ENCODE measurements at places on chromosomes 2 and 18.

DNA sequence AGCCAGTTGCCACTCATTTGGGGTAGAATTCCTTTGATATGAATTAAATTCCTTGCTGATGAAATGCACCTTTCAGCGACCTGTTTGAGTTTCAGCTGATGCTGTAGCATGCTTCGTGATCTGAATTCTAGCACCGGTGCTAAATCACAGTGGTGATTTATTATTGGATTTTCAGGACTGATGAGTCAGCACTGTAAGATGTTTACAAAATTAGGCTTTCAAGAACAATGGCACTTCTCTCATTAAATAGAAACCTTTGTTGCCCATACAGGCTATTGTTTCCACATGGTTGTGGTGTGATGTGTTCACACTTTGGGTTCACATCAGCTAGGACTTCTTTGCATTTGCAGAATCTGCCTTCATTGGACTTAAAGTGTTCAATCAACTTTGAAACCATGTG, 687.7 kb downstream of the ARHGAP15 start:
- no peak for DNase-seq

DNA sequence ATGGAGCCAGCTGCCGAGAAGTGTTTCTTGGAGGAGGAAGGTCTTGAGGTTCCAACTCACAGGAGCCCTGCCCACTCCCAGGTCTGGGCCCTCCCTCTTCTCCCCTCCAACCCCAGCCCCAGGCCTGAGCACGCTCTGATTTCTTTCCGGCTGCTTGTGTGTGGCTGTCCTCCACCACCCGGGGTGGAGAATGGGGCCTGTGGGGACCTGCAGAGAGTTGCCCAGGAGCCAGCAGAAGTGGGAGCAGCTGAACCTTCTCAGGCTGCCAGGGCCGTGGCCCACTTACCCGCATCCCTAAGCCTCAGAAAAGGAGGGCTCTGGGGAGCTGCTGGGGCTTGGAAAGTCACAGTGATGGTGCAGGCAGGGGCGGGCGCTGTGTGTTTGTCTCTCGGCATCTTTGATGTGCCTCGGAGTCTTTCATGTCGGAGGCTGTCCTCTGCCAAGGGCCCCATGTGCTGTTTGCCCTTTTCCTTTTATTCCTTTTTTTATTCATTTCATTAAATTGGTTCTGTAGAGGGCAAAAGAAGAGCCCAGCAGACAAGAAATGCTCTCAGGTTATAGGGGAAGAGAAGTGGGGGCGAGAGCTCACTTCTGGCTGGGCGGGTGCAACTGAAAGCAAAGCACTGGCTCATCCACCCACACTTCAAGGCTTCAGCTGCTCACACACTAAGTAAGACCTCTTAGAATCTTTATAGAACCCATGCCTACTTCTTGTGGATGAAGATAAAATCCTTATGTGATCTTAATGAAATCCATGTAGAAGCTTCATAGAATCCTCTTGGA, 52.5 kb downstream of the SDC1 start:
- no peak for DNase-seq

- peak; percentile 17 for DNase-seq
Observed at GRCh38 chr2:73070643-73071359, 711 bp downstream of the SFXN5 start.

- DNase-seq, result no peak
Observed at GRCh38 chr2:226983895-226984749, 148.3 kb downstream of the RHBDD1 start.

DNA sequence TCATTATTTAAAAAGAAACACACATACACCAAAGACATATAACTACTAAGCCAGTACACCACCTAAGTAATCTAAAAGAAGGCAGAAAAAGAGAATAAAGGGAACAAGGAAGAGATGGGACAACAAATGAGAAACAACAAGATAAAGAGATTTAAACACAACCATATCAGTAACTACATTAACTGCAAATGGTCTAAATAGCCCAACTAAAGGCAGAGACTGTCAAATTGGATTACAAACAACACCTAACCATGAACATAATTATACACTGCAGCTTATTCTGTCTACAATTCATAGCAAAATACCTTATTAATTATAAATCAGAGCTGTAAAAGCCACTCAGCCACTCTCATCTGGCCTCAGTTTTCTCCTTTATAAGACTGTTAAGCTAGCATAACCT, 15.0 kb downstream of the PPP4R1 start:
- DNase-seq, result no peak

DNA sequence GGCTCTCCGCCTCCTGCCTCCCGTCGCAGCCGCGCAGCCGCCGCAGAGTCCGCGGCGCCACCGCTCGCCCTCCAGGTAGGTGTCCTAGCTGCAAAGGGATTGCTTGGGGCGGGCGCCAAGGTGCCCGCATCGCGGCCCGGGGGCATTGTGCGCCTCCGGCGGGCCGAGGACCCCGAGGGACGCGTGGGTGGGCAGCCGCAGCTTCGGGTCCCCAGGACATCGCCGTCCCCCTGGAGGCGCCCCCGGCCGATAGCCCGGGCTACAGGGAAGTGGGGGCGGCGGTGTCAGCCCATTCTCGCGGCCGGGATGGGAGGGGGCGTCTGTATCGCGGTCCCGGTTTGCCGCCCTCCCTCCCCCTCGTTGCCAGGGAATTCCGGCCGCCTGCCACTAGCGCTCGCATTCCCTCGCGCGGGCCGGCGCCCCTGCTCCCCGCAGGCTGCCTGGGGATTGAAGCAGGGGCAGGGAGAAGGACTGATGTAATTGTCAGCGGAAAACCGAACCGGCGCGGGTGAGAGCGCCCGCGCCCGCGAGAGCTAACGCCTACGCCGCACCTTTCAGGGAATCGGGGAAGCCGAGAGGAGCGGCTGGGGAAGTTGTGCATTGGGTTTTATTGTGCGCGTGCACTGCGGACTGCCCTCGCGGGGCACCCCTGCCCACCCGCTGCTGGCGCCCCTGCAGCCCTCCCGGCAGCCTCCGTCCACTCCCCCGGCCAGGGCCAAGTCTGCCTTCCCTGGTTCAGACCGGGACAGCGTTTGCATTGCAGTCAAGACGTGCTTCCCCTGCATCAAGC, 483 bp downstream of the OSBPL6 start:
- DNase-seq, result no peak

DNA sequence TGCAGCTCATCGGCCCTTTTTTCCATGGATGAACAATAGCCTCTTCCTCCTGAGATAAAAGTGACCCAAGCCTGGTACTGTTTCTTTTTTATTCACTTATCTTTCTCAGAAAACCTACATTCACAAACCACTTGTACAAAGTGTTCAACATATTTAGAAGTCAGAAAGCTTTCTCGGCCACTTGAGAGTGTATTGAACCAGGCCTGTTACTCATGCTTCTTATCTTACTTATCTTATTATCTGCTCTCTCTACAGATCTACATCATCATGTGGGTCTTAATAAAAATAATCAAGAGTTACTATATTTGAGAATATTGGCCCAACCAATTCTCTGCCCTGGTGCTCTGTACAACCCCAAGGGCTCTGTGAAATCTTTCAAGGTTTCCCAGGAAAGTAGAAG, 242.1 kb downstream of the MREG start:
- DNase-seq, result no peak

DNA sequence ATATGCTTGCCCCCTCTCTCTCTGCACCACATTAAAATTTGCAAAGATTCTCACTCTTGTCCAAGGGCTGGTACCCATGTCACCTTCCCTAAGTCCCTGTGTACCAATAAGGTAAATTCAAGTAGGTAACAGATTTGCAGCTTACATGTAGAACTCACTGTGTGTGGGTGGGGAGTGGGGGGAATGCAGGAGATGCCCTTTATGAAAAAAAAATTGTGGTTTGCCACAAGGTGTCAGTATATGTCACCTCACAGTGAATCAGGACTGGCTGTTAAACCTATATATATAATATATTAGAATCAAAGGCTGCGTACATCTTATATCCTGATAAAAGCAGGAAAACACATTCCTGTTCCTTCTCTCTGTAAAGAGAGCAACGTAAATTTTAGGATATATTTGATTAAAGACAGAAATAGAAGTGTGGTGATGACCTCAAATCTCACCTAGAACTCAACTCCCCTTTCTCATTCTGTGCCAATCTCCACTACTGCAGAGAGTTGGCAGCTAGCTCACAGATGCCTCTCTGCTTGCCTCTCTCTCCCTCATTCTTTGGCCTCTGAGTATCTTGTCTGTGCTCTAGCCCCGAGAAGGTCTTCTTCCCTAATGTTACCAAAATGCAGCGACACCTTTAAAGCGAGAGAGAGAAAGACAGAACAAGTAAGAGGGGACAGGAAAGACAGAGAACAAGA, 536 bp downstream of the XDH start:
- no peak for DNase-seq

- no peak for DNase-seq
Observed at GRCh38 chr2:150135223-150135883, 352.1 kb downstream of the RND3 start.

GRCh38 chr18:907885-908757, 3.5 kb downstream of the ADCYAP1 start:
- no peak for DNase-seq

DNA sequence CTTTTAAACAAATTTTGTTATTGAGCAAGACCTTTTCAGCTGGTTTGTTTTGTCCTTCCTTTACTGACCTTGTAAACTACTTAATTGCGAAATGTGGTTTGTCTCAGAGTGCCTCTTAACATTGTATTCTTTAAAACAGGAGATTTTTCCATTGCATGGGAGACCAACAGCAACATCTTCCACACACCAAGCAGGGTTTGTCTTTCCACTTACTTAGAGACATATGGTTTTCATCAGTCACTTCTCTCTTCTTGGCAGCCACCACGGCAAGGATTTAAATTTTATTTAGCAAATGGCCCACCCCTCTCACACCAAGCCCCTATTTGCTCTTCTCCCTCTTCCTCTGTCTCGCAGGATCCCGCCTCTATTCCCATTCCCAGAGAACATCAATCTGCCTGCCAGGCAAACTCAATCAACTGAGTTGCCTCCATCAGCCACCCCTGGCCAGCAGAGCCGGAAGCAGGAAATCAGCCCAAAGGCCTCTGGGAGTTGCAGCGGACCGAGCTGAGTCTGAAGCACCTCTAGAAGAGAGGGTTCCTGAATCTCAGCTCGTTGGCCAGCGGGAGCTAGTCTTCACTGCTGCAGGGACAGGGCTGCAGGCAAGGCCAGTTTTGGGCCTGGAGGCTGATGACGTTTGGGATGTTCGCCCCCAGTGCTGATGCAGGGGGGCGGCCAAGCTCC, 11.3 kb upstream of the CIB4 start:
- no peak for DNase-seq

DNA sequence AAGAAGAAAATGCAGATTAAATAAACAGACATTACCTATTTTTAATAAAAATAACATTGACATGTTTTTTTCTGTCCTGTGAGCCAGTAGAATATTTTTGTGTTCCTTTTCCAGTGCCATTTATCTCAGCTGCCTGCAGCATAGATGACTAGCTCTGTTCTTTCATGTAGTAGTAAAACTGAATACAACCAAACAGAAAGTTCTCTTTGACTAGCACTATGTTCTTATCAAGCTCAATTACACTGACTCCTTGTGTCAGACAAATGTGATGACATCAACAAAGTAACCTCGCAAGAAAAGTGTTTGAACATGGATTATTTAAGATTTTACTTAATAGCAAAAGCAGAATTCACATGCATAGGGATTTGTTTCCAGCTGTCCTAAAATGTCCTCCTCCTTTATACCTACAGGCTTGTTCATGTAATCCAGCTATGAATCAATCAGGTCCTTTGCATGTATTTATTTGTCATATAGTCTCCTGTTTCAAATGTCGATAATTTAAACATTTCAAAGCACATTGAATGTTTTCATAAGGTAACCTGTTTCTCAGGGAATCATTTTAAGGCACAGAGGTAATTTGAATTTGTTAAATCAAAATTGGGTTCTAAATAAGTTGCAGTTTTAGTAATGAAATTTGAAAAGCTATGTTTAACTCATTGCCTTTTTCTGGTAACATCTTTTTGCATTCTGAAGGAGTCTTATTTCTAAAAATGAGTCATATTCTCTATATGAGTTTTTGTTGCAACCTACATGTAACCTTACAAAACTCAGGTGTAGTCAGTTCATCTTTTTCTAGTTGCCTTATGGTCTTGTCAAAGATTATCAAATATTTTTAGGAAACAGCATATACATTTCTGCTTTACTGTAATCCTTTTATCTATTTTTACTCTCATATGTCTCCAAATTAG, 215.3 kb upstream of the GULP1 start:
- DNase-seq, result no peak

DNA sequence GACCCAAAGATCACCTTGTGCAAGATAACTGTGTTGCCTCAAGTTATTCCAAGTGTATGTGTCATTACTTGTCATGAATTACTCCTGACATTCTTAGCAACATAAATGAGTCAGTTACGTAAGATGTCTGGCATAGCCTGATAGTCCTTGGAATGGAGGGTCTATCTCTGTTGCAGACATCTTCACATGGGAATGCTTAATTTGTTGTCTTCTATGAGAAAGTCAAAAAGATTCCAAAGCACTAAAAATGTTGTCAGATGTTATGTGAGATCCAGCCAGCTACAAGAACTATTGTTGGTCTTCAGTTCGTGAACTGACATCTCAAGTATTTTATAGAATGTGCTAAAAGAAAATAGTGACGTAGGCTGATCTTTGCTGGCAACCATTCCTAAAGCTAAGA, 178.2 kb upstream of the RASGRP3 start:
- no peak for DNase-seq

GRCh38 chr2:239104800-239105199, 256.9 kb downstream of the TWIST2 start:
- DNase-seq, result no peak

- DNase-seq, result no peak
Observed at GRCh38 chr2:78718024-78718423, 307.5 kb upstream of the REG3G start.

- DNase-seq, result no peak
Observed at GRCh38 chr18:33751613-33752221, 173.7 kb downstream of the ASXL3 start.

- no peak for DNase-seq
Observed at GRCh38 chr2:25492726-25493125, 151.0 kb upstream of the DNMT3A start.

- no peak for DNase-seq
Observed at GRCh38 chr2:227442639-227443038, 29.3 kb upstream of the AGFG1 start.

DNA sequence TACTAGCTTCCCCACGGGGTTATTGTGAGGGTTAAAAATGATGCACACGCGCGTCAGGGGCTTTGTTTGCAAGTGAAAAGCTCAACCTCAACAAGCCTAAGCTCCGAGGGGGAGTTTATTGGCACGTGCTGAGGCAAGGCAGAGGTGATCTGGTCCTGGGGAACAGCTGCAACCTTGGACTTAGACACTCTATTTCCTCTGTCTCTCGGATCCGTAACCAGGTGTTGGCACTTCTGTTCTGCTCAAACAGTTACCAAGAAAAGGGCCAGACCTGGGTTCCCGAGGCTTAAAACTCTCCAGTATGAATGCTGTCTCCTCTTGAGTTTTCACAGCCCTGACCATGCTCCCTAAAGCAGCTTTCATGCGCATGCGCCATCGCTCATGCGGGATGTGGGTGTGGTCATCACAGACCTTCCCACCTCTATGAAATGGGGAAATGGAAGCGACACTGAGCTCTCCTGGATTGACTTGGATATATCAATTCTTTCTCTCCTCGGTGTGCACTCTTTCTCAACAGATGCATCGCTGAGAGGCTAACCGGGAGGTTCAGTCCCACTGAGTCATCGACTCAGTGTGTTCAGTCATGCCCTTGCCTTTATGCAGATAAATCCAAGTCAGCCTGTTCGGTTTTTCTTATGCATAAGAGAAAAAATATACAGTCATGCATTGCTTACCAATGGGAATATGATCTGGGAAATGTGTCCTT, 19.9 kb upstream of the RAB31 start:
- DNase-seq, result no peak

GRCh38 chr2:105827351-105828096, 82.8 kb downstream of the NCK2 start:
- DNase-seq, result no peak
